Keratinocyte (primary cell): ENCODE measurements at places on chromosomes 3 and 15. TPM values are rescaled to one million over a fixed set of nuclear protein-coding genes. Genes with fewer than 3 reads are reported as not detected.

The CPLX3 gene
- polyA plus RNA-seq = 0.03 TPM in 1 of 3 replicates, not detected in the others

DNA sequence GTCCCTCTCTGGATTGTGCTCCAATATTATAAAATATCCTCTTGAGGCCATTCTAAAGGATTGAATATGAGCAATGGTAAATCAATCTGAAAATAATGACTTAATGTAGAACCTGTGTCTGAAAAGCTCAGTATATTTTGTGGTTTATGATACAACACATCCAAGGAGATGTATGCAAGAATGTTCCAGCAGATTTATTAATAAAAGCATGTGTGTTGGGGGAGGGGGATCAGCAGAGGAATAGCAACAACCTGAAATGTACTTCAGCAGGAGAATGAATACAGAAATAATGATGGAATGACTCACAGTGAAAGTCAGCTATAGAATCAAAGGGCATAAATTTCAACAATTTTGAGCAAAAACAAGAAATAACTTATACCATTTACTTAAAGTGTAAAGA is 56.7 kb upstream of the NUDT16 start:
- no peak overlapping the region for H3K4me3 ChIP-seq
- H3K4me1 ChIP-seq = no peaks in the 10 kb centered on the region
- H3K36me3 ChIP-seq = no peaks in the 10 kb centered on the region
- H3K27me3 ChIP-seq = no peaks in the 10 kb centered on the region
- H3K27ac ChIP-seq = no peak overlapping the region

The GOLGA8O gene
- 0.07 to 0.35 TPM (median 0.14 TPM) in 3 replicates for polyA plus RNA-seq

GRCh38 chr3:155657161-155657560 is 87.7 kb downstream of the PLCH1 start:
- H3K36me3 ChIP-seq = no peaks in the 10 kb centered on the region
- H3K4me3 ChIP-seq = no peak overlapping the region
- DNase-seq = no peak
- no peak overlapping the region for H3K27ac ChIP-seq
- H3K4me1 ChIP-seq = no peaks in the 10 kb centered on the region
- H3K27me3 ChIP-seq = no peaks in the 10 kb centered on the region

DNA sequence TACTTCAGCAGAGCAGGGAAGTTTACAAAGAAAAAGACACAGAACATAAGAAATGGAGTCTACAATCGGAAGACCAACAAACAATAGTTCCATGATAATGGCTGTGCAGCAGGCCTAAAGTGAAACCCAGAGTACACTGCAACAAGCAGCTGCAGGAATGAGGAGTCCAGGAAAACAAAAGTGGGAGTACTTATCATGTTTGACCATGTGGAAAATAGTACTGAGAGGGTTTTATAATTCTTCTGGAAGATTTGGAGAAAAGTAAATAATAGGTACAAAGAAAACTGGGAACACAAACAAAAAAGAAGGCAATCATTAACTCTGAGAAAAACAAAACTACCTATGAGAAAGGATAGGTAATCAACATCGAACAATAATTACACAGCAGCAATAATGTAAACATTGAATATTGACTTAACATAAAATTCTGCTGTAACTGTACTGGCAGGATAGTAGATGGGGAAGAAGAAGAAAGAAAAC is 87.5 kb downstream of the NEK10 start:
- DNase-seq = no peak
- H3K4me1 ChIP-seq = no peaks in the 10 kb centered on the region
- H3K36me3 ChIP-seq = no peaks in the 10 kb centered on the region
- H3K27me3 ChIP-seq = no peaks in the 10 kb centered on the region
- no peak overlapping the region for H3K4me3 ChIP-seq
- H3K27ac ChIP-seq = no peak overlapping the region

The SCN11A gene
- polyA plus RNA-seq = 0.01 to 0.04 TPM in 2 of 3 replicates, not detected in the other

DNA sequence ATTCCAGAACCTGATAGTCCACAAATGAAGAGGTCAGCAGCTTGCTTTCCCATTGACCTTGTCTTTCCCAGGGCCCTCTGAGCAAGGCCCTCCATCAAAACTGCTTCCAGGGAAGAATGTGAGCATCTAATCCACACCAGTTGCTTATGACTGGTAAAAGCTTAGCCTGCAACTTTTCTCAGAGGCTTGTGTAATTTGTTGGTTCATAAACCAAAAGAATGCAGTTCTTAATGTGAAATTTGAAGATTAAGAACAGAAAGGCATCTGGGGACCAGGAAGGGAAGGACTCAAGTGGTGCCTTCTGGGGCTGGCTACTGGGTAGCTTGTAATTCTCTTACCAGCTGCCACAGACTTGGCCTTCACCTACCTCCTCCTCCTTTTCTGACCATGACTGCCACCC is 60.9 kb upstream of the EIF1B start:
- no peaks in the 10 kb centered on the region for H3K4me1 ChIP-seq
- no peaks in the 10 kb centered on the region for H3K36me3 ChIP-seq
- H3K4me3 ChIP-seq = no peak overlapping the region
- H3K27ac ChIP-seq = no peak overlapping the region

DNA sequence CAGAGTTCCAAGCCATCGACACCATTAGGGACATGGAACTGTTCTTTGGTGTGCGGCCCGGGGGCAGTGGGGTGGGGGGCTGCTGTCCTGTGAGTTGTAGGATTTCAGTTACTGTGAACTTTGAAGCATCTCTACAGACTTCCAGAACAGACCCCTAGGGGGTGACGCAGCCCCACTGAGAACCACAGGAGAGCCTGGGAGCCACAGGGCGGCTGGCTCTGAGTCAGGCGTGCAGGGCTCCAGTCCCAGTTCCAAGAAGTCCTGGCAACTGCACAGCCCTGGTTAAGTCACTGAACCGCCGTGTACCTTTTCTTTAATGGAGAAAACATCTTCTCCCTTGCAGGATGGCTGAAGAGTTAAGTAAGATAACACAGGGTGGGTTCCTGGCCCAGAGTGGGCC is 23.5 kb upstream of the LRTM1 start:
- no peak overlapping the region for H3K4me3 ChIP-seq
- peaks cover 3% of the 10 kb centered on the region for H3K27me3 ChIP-seq
- no peak for DNase-seq
- H3K27ac ChIP-seq = no peak overlapping the region
- no peaks in the 10 kb centered on the region for H3K36me3 ChIP-seq

GRCh38 chr3:52681596-52681995 is 4.1 kb downstream of the PBRM1 start:
- peak overlapping the region; percentile 16 for H3K27ac ChIP-seq
- DNase-seq = no peak
- no peak overlapping the region for H3K4me3 ChIP-seq
- H3K36me3 ChIP-seq = peaks cover 23% of the 10 kb centered on the region
- H3K4me1 ChIP-seq = peaks cover 25% of the 10 kb centered on the region
- no peaks in the 10 kb centered on the region for H3K27me3 ChIP-seq

The RAB6B gene
- polyA plus RNA-seq = 2.2 to 5.5 TPM (median 2.9 TPM) in 3 replicates
